ENCODE measurements at places on chromosomes 1 and 21.

GRCh38 chr1:41483001-41483850 is 1.3 kb downstream of the EDN2 start:
- no peak for DNase-seq

DNA sequence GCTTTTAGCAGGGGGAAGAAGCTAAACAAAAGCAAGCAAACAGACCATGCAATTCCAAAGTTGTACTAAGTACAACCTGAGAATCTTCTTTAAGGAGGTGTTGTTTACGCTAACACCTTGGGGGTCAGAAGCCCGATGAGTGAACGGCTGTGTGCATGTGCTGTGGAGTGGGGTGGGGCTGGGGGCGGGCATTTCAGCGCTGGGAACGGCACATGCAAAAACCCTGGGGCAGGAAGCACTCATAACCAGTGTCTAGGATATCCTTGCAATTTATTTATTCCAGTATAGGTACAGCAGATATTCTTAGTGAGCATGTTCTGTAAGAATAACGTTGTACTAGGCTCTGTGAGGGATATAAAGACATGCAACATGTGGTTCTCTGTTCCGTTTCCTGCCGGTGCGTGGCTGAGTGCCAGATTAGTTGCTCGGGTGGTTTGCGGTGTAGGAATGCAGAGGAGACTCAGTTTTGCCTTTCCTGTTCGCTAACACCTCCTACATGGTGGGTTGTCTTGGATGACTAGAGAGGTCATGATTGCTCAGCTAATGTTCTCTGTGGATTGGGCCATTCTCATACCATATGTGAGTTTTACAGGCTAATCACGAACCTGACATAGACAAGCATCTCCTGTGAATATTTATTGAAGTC is 3.7 kb downstream of the FASLG start:
- DNase-seq: peak; percentile 63

- DNase-seq: no peak
These were observed 8.9 kb upstream of the XPR1 start for GRCh38 chr1:180622658-180623508.

DNA sequence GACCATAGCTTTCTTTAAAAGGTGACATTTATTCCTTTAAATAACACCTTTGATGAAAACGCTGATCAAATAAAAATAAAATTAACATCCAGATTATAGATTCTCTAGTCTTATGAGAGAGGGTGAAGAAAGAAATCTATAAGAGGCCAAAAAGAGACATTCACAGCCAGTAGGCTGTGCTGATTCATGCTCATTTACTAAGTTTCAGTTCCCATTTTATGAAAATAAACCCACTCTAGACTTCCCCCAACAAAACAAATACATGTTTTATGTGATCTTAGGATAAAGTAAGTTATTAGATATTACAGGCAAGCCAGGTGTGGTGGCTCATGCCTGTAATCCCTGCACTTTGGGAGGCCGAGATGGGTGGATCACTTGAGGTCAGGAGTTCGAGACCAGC is 21.1 kb downstream of the ESRRG start:
- DNase-seq: no peak

GRCh38 chr21:33866826-33867225 is 48.8 kb downstream of the ATP5PO start:
- DNase-seq: no peak

DNA sequence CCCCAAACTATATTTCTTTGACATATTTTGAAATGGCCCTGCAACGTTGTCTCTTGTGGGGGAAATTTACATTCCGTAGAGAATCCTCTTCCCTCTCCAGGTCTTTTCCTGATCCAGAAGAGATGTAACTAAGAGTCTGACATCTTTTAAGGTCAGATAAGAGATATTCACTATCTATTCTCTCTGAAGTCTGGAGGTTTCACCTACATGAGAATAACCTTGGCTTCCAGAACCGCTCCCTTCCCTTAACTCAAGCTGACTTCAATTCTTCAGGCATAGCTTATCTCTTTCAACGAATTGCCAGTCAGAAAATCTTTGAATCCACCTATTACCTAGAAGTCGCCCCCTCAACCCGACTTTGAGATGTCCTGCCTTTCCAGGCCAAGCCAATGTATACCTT is 9.9 kb downstream of the FCRLB start:
- DNase-seq: no peak

GRCh38 chr1:24742090-24742938 is 2.9 kb upstream of the CLIC4 start:
- DNase-seq: peak; percentile 50

DNA sequence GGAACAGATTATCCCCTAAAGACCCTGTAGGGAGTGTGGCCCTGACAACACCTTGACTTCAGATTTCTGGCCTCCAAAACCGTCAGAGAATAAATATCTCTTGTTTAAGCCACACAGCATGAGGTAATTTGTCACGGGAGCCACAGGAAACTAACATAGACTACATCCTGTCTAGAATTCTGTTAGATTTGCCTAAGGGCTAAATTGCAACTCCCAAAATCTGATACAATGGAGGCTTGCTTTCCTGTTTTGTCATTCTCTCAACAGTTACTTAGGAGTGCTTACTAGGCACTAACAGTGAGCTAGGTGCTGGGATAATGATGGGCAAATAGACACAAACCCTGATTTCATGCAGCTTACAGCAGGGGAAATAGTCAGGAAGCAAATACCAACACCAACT is 141.6 kb downstream of the MIS18A start:
- no peak for DNase-seq

DNA sequence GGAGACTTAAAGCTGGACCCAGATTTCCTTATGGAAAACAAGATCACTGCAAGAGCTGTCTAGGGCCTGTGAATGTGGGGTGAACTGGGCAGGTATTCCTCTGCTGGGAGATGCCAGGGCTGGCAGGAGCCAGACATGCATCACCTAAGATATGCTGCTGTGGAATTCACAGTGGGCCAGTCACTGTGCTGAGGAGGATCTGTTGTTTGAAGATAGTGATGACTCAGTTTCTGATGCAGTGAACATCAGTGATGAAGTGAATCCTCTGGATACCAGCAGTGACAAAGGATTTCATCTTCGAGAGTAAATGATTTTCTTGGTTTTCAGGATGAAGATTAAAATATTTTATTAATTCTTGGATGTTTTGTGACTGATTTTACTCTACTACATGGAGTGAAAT is 29.9 kb upstream of the CAMSAP2 start:
- no peak for DNase-seq

DNA sequence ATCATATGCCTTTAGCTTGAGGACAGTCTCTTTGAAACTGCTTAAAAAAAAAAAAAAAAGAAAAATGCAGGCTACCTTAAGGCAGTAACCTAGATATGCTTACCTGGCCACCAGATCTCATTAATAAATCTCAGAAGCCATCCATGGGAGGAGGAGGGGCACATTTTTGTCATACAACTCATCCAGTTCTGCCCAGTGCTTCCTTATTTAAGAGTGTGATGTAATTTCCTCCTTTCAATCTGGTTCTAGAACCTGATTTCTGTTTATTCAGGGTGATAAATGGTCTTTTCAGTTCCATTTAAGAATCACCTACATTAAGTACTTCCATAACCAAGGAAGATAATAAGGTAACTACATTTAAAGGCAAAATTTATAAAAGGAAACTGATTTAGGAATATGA is 6.1 kb downstream of the ERRFI1 start:
- no peak for DNase-seq

- no peak for DNase-seq
These were observed 1.0 kb upstream of the OR10J4 start for GRCh38 chr1:159430985-159431384.

- no peak for DNase-seq
These were observed 82.9 kb downstream of the PCBP3 start for GRCh38 chr21:45726438-45726837.

DNA sequence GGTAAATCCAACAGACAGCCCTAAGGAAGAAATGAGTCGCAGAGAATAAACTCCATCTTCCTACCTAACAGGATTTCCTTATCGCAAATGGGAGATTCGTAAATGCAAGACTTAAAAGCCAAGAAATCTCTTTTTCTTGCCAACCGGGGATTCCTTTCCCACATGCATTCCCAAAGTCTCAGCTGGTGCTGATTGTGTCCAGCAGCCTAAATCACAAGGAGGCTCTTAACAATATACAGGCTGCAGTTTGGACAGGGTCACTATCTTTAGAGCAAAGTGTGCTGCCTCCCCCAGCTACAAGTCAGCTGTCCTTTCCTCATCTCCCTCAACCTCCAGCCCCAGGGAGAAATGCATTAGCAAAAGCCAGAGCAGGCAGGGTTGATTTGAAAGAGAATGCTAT is 189.8 kb upstream of the PLXNA2 start:
- DNase-seq: no peak

- DNase-seq: no peak
These were observed 70.2 kb downstream of the ESRRG start for GRCh38 chr1:216653001-216653400.

DNA sequence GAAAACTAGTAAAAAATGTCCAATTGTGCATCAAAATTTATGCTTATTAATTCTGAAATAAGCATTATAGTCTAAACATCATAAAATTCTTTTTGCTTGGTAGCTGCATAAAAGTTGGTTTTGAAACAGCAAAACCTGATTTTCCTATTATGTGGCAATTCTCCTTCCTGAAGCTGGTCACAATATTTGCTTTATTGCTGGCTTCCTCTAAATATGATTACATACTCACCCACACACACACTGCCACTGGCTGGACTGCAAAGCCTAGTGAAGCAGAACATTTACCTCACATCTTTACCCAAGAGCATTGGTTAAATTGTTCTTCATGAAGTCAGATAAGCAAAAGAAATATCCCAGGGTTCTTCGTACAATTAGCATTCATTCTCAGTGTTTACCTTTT is 103.0 kb downstream of the NR5A2 start:
- DNase-seq: peak; percentile 30

All from fibroblast of gingiva (primary cell).